ENCODE measurements at places on chromosomes 2 and 18.
A peak's percentile ranks its signal among the peaks of the same experiment; 100 is the strongest.

GRCh38 chr2:139790807-139791752, 1010.9 kb upstream of the NXPH2 start:
- DNase-seq: peak; percentile 13

DNA sequence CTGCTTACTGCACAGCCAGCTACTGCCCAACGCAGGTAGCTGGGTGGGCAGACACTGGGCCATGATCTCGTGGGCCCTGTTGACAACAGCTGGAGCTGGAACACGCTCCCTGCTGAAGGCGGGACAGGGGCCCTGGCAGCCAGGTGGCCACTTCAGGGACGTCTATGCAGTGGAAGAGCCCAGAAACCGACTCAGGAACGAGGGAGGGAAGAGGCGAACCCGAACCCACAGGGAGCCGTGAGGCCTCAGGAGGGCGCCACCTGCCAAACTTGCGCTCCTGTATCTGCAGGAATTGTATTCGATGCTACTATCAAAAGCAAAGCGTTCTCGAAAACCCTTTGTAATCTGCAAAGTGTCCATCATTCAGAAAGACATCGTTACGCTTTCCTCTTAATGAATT, 198.4 kb downstream of the EIPR1 start:
- no peak for DNase-seq

- no peak for DNase-seq
Observed at GRCh38 chr2:68420254-68420910, 46.7 kb downstream of the FBXO48 start.

GRCh38 chr2:109155553-109156451, 26.8 kb downstream of the SH3RF3 start:
- DNase-seq: no peak

- DNase-seq: no peak
Observed at GRCh38 chr2:147980940-147981528, 39.5 kb downstream of the ORC4 start.

DNA sequence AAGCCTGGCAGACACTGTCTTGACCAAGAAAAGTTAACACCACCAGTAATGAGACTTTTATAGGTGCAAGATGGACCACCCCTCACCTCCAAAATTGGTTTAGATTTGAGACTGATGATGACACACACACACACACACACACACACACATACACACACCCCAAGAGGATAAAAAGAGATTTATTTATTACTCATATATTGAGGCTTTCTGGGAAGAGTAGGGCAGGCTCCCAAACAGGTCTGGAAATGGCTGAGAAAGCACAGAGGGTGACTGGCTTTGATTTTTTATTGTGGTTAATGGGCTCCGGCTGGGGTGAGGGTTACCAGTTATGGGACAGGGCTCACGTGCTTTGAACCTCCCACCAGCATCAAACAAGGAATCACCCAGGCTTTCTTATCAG, 54.2 kb upstream of the ADAM23 start:
- DNase-seq: no peak

DNA sequence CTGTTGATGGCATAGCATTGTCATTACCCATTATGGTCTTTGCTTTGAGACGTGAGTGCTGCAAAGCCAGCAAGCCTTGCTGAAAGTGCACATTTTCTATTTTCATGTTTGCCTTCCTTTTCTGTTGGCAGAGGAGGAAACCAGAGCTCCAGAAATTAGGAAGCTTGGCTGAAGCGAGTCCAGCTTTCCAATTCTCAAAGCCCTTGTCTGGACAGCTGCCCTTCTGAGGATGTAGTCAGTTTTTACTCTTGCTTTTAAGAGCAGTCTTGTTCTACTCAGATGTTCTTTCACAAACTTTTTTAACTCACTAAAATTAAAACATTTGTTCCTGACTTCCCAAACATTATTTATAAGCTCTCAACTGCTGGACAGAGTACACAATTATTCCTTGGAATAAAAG, 93.8 kb downstream of the ICOS start:
- no peak for DNase-seq

GRCh38 chr2:160440888-160441287, 52.7 kb downstream of the RBMS1 start:
- no peak for DNase-seq

- DNase-seq: no peak
Observed at GRCh38 chr18:36028859-36029258, 38.5 kb downstream of the RPRD1A start.

DNA sequence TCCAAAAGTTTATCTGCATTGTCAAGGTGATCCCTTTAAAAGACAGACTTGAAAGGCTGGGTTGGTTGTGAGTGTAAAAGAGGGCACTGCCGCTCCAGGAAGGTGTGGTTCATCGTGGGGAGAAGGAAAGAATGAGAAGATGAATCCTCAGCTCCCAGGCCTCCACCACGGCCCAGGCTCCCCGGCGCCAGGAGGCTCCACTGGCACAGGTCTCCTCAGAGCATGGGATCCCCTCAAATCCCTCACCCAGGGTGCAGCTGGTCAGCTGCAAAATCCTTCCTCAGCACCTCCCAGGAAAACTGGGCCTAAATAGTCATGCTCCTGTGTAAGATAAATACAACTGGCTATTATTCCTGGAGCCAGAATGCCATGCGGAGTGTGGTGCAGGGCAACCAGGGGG, 221.1 kb downstream of the ZNF516 start:
- DNase-seq: no peak

GRCh38 chr2:135798275-135798705, 38.7 kb downstream of the LCT start:
- no peak for DNase-seq

DNA sequence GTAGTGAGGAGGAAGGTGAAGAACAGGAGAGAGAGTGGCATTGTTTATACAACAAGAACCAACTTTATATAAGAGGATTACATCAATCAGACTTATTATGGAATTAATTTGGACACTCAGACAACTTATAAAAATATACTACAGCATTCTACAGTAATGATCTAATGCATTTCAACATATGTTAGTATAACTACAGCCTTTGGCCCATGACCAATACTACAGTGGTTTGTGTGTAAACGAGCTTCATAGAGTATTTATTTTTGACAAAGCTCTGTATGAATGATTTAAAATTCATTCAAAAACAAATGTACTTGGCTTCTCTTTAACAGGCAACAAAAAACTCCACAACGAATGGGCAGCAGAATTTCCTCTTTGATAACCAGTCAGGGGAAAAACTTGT, 72.8 kb downstream of the ZNF521 start:
- peak; percentile 16 for DNase-seq

- no peak for DNase-seq
Observed at GRCh38 chr2:68537809-68538208, 70.4 kb downstream of the APLF start.

- DNase-seq: no peak
Observed at GRCh38 chr18:77218642-77219041, 31.0 kb upstream of the GALR1 start.

DNA sequence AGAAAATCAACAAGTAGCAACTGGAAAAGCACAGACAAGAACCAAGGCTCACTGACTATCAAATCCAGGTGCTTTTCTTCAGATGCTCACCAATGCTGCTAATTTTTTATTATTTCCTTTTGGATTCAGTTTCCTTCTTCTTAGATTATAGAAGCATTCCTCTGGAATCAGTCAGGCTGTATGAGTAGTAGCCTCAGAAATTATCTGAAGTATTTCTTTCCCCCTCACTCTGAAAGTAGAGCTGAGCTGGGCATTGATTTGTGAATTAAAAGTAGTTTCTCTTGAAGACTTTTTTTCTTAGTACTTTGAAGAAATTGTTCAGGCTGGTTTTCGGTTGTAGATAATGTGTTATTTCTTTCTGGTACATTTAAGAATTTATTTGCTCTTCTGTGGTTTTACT, 273.7 kb downstream of the NOL4 start:
- DNase-seq: no peak

- no peak for DNase-seq
Observed at GRCh38 chr2:186927867-186928191, 78.9 kb upstream of the ZSWIM2 start.

- DNase-seq: no peak
Observed at GRCh38 chr2:140348826-140349225, 1568.6 kb upstream of the NXPH2 start.

- peak; percentile 36 for DNase-seq
Observed at GRCh38 chr18:32674491-32674890, 98.3 kb downstream of the KLHL14 start.

- DNase-seq: peak; percentile 13
Observed at GRCh38 chr2:213806125-213806726, 522.0 kb downstream of the SPAG16 start.

- DNase-seq: no peak
Observed at GRCh38 chr18:47120428-47120827, 29.9 kb downstream of the HDHD2 start.

- peak; percentile 55 for DNase-seq
Observed at GRCh38 chr2:9178904-9179571, 27.6 kb upstream of the ASAP2 start.

DNA sequence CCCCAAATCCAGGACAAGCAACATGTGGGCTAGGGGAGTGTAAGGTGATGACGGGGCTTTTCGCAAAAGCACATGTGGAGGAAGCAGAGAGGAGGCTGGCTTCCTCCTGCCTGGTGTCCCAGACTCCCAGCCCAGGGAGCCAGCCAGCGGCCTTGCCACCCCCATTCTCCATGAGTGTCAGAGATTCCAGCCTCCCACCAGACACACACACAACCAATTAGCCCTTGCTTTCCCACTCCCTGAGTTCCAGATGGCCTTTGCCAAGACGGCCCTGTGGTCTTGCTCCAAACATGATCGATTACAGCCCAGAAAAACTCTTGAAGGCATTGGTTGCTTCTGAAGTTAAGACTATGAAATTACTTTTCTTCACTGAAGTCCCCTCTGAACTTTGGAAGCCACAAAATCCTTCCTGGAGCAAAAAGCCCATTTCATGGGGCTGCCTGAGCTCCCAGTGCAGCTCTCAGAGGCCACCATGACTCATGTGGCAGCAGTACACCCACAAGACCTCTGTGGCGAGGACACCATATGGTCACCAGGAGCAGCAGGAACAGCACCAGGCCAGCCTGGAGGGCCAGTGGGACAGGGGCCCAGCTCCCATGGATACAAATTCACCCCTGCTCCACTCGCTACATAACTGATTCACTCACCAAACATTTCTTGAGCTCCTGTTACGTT, 69.1 kb upstream of the PID1 start:
- peak; percentile 40 for DNase-seq

DNA sequence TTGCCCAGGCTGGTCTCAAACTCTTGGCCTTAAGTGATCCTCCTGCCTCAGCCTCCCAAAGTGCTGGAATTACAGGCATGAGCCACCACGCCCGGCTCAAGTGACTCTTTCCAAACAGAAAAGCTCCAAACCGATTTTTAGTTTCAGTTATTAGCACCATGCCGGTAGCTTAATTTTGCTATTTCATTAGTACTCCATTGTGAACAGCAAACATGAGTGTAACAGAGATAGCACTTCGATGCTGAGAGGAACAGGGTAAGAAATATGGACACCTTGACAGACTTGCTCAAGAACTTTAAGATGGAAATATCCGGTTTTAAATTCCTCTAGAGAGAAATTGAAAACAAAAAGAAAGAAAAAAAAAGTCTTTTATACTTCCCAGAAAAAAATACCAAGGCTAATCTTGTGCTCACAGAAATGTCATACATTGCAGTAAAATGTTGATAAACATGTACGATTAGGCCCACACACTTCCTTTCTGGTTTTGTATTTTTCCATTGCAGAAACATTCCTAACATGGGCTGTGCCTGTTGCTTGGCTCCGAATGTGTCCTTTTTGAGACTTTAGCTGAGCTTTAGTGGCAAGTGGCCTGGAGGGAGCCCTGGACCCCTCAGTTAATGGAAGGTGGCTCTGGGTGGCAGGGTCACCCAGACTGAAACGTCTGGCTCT, 18.3 kb downstream of the FHL2 start:
- DNase-seq: no peak

GRCh38 chr2:186518945-186519344, 32.9 kb downstream of the ZC3H15 start:
- DNase-seq: no peak

- DNase-seq: no peak
Observed at GRCh38 chr2:79139423-79139822, 19.1 kb downstream of the REG1A start.

DNA sequence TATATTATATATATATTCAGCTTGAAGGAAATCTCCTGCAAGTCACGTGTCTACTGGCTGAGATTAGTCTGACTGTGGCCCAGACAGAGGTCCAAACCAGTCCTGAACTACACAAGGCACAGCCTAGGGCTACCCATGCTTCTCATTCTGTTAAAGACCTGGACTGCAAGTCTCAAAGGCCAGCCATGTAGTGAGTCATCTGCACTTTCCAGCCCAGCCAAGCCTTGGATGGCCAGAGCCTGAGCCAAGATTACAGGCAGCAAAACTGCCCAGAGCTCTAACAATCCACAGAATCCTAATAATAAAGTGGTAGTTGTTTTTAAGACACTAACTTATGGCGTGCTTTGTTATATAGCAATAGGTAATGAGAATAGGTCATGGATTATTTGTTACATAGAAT, 259.6 kb downstream of the SS18 start:
- peak; percentile 14 for DNase-seq

DNA sequence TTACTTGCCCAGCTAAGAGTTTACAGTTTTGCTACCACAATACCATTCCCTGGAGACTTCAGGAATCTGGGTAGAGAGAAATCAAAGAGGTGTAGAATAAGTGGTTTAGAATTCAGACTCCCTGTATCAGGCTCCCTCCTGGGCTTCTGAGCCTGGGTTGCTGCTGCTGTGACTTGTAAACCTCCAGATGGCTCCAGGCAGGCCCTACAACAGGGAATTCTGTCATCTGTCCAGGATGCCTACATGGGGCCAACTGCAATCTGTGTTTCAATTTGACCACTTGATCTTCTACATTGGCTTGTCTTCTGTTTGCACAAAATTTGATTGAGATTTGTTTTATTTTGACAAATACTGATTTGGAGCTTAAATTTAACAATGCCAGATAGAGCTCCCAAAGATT, 183.9 kb downstream of the RAD51AP2 start:
- peak; percentile 4 for DNase-seq

DNA sequence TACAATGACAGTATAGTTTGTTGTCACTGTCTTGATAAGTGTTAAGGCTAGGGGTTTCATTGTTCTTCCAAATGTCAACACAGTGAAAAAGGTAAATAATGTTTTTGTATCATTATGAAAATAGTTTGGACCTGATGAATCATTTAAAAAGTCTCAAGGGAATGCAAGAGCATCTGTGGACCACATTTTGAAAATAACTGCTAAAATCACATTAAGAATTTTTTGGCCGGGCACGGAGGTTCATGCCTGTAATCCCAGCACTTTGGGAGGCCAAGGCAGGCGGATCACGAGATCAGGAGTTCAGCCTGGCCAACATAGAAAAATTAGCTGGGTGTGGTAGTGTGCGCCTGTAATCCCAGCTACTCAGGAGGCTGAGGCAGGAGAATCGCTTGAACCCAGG, 10.3 kb downstream of the SCN1A start:
- DNase-seq: no peak
